ENCODE measurements at places on chromosomes 2 and 18.

- no peak for DNase-seq
These were observed 237.0 kb upstream of the CDH20 start for GRCh38 chr18:61096226-61096625.

- peak; percentile 5 for DNase-seq
These were observed 42.2 kb upstream of the TBR1 start for GRCh38 chr2:161373942-161374341.

GRCh38 chr2:129709956-129710598 lies 269.4 kb upstream of the RAB6C start:
- no peak for DNase-seq

- no peak for DNase-seq
These were observed 1.4 kb downstream of the SUCLG1 start for GRCh38 chr2:84457686-84458085.
